Coronary artery (tissue), 2 donors: ENCODE measurements at places on chromosomes 4 and X.

- no peak for DNase-seq
Observed at GRCh38 chr4:36269101-36269500, 12.3 kb upstream of the DTHD1 start.

- no peak for DNase-seq
Observed at GRCh38 chr4:112517067-112517634, 1.2 kb upstream of the NEUROG2 start.

- no peak for DNase-seq
Observed at GRCh38 chrX:16465081-16465876, 184.7 kb upstream of the S100G start.

- no peak for DNase-seq
Observed at GRCh38 chrX:148466292-148466691, 34.1 kb upstream of the AFF2 start.

- no peak for DNase-seq
Observed at GRCh38 chrX:136797787-136798186, 17.1 kb upstream of the ARHGEF6 start.
